Activated naive CD4-positive, alpha-beta T cell treated with anti-CD3 and anti-CD28 coated beads, Interleukin-2, amount 10 ng/mL, durations not matched to agents 7 days and 5 days (primary cell): ENCODE measurements at places on chromosomes 6 and 20.
A peak's percentile ranks its signal among the peaks of the same experiment; 100 is the strongest.

- no peak overlapping the region for H3K4me3 ChIP-seq
- no peak overlapping the region for H3K27ac ChIP-seq
- no peak for DNase-seq
Observed at GRCh38 chr6:168828800-168829199, 387.8 kb downstream of the SMOC2 start.

GRCh38 chr6:137105375-137105774, 60.6 kb upstream of the IL20RA start:
- H3K4me1 ChIP-seq, result peaks cover 23% of the 10 kb centered on the region
- no peak overlapping the region for H3K27ac ChIP-seq
- peaks cover 2% of the 10 kb centered on the region for H3K36me3 ChIP-seq
- H3K4me3 ChIP-seq, result no peak overlapping the region
- DNase-seq, result no peak
- H3K27me3 ChIP-seq, result peaks cover 12% of the 10 kb centered on the region

DNA sequence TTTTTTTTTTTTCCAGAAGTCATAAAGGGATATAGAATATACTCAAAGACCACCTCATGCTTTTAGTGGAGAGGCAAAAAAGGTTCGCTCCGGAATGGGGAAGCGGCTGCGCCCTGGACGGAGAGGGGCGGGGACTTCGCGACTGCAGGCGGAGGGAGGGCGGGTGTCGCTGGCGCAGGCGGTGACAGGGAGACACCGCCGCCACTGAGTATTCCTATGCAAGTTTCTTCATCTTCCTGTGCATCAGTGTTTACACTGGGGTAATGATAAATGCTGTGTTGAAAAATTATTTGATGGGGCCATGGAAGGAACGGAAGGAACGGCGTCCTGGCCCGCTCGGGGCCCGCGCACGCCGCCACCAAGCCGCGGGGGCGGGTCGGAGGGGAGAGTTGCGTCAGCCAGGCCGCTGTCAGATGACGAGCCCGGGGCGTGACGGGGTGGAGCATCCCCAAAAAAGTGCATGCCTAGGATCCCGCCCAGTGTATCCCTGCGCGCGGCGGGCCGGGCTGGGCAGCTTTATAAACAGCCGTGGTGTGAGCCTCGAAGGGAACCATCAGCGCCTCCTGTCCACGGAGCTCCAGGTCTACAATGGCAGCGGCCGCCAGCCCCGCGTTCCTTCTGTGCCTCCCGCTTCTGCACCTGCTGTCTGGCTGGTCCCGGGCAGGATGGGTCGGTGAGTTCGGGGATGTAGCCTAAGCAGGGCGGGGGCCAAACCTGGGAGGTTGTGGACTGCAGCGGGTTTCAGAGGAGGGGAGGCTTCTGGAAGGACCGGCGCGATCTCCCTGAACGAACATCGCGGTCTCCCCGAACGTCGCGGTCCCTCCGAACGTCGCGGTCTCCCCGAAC, at the start of gene ULBP1:
Gene ULBP1, plus strand, starts transcription at position 482 of the 846 bp plus-strand sequence. Its CDS starts 107 bp downstream, at position 589.
- peaks cover 99% of the 10 kb centered on the region for H3K27me3 ChIP-seq
- no peaks in the 10 kb centered on the region for H3K36me3 ChIP-seq
- DNase-seq, result peak; percentile 88
- peaks cover 30% of the 10 kb centered on the region for H3K4me1 ChIP-seq
- peak within 1 kb of the TSS; percentile 72 for H3K4me3 ChIP-seq

GRCh38 chr6:90315354-90315950, 18.8 kb upstream of the BACH2 start:
- peaks cover 12% of the 10 kb centered on the region for H3K27me3 ChIP-seq
- H3K27ac ChIP-seq, result no peak overlapping the region
- no peak for DNase-seq
- H3K4me3 ChIP-seq, result no peak overlapping the region

DNA sequence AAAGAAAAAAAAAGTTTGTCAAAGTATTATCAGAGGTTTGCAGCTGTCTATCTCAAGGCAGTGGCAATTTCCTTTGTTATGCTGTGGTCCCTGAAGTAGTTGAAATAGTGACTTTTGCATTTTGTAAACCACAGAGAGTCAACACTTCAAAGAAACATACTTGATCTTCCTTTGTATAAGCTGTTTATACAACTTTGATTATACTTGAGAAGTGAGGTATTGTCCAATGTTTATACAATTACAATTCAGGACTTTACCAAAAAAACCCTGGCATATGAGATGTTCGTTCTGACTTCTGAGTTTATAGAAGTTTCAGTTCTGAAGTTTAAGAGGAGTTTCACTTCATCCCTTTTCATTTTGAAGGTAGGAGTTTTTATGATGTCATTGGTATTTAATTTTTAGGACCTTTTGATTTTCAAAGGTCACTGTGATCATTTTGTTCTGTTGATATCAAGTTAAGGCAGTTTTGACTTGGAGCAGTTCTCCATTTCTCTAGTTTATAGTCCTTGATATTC, 4.0 kb downstream of the STK4 start:
- H3K27ac ChIP-seq, result peak overlapping the region; percentile 94
- no peak for DNase-seq
- H3K27me3 ChIP-seq, result no peaks in the 10 kb centered on the region
- peaks cover 60% of the 10 kb centered on the region for H3K36me3 ChIP-seq
- peaks cover 69% of the 10 kb centered on the region for H3K4me1 ChIP-seq

GRCh38 chr6:37654727-37655500, 42.8 kb downstream of the MDGA1 start:
- H3K36me3 ChIP-seq, result peaks cover 44% of the 10 kb centered on the region
- peaks cover 1% of the 10 kb centered on the region for H3K27me3 ChIP-seq
- H3K4me1 ChIP-seq, result peaks cover 16% of the 10 kb centered on the region
- no peak for DNase-seq

DNA sequence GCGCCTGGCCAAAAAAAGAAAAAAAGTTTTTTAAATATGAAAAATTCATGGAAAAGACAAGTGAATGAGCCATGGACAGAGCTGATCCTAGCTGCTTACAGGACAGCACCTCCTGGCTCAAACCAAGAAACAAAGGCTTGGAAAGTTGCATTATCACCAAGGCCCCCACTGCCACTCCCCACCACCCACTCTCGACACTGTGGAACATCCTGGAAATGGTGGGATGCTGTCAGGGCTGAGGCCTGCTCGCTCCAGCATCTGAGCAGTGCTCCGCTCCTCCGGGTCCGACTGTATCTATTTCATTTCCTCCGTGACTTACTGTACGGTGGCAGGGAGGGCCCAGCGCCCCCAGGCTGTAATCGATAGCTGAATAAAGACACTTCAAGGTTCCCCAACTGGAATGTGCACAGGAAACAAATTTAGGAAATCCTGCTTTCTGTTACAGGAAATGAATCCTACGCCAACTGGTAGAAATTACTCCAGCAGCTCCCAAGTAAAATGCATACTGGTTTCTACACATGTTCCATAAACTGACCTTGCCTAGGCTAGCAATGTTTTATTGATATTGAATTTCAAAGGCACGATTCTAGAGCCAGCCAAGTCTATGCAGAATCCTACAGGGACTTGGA, 109.5 kb upstream of the NFATC2 start:
- peaks cover 9% of the 10 kb centered on the region for H3K27me3 ChIP-seq
- no peak overlapping the region for H3K27ac ChIP-seq
- H3K36me3 ChIP-seq, result no peaks in the 10 kb centered on the region
- no peak overlapping the region for H3K4me3 ChIP-seq
